ENCODE measurements at places on chromosomes 12 and 14. TPM values are rescaled to one million over a fixed set of nuclear protein-coding genes. Genes with fewer than 3 reads are reported as not detected.

L2HGDH gene
- 9.9 TPM for total RNA-seq

PPM1H gene
- total RNA-seq = 8.0 TPM

SIX1 gene
- total RNA-seq = 10.1 TPM

KLRC1 gene
- total RNA-seq = not detected

RHEBL1 gene
- total RNA-seq = 4.9 TPM

ITGB7 gene
- 0.48 TPM for total RNA-seq

SPTB gene
- total RNA-seq = 1.1 TPM

STXBP6 gene
- total RNA-seq = 2.2 TPM

REP15 gene
- 0.12 TPM for total RNA-seq

CLEC4E gene
- total RNA-seq = not detected

SLC7A8 gene
- 0.55 TPM for total RNA-seq

PPP4R4 gene
- total RNA-seq = 0.27 TPM

PRB2 gene
- not detected for total RNA-seq

LYZ gene
- 2.2 TPM for total RNA-seq

SLC10A1 gene
- total RNA-seq = not detected

GALNT16 gene
- 3.9 TPM for total RNA-seq

GLIPR1L1 gene
- total RNA-seq = not detected

TMEM253 gene
- total RNA-seq = 0.85 TPM

RNU4-1 gene
- total RNA-seq = not detected

ANKRD33 gene
- 0.24 TPM for total RNA-seq

ZBTB25 gene
- total RNA-seq = 3.4 TPM

IL22 gene
- not detected for total RNA-seq

MSRB3 gene
- 24.3 TPM for total RNA-seq

SMCO2 gene
- not detected for total RNA-seq

GLIPR1L2 gene
- total RNA-seq = 0.14 TPM

MANSC4 gene
- not detected for total RNA-seq

TTC6 gene
- 0.34 TPM for total RNA-seq

TMEM229B gene
- total RNA-seq = 0.22 TPM

ABCC9 gene
- total RNA-seq = not detected

ERP27 gene
- total RNA-seq = not detected

CTSG gene
- not detected for total RNA-seq

TSPAN11 gene
- 0.04 TPM for total RNA-seq

PIWIL1 gene
- not detected for total RNA-seq

SLC25A21 gene
- 0.53 TPM for total RNA-seq

KRT77 gene
- total RNA-seq = not detected

INF2 gene
- 135 TPM for total RNA-seq

DCTN2 gene
- total RNA-seq = 120 TPM

WSCD2 gene
- total RNA-seq = not detected

SELPLG gene
- 0.95 TPM for total RNA-seq

LRRC10 gene
- total RNA-seq = not detected

FOXJ2 gene
- total RNA-seq = 9.9 TPM

IKZF4 gene
- 3.4 TPM for total RNA-seq

KLRC2 gene
- total RNA-seq = 2.1 TPM
